ENCODE measurements at places on chromosomes 3 and 15. TPM values are rescaled to one million over a fixed set of nuclear protein-coding genes. Genes with fewer than 3 reads are reported as not detected.

- H3K4me3 ChIP-seq, result peak overlapping the region; percentile 47
- no peaks in the 10 kb centered on the region for H3K36me3 ChIP-seq
- H3K27me3 ChIP-seq, result no peaks in the 10 kb centered on the region
- no peaks in the 10 kb centered on the region for H3K4me1 ChIP-seq
- H3K27ac ChIP-seq, result no peak overlapping the region
- no peak for DNase-seq
Measured at GRCh38 chr3:168952551-168952950, 711.0 kb downstream of the MECOM start.

DNA sequence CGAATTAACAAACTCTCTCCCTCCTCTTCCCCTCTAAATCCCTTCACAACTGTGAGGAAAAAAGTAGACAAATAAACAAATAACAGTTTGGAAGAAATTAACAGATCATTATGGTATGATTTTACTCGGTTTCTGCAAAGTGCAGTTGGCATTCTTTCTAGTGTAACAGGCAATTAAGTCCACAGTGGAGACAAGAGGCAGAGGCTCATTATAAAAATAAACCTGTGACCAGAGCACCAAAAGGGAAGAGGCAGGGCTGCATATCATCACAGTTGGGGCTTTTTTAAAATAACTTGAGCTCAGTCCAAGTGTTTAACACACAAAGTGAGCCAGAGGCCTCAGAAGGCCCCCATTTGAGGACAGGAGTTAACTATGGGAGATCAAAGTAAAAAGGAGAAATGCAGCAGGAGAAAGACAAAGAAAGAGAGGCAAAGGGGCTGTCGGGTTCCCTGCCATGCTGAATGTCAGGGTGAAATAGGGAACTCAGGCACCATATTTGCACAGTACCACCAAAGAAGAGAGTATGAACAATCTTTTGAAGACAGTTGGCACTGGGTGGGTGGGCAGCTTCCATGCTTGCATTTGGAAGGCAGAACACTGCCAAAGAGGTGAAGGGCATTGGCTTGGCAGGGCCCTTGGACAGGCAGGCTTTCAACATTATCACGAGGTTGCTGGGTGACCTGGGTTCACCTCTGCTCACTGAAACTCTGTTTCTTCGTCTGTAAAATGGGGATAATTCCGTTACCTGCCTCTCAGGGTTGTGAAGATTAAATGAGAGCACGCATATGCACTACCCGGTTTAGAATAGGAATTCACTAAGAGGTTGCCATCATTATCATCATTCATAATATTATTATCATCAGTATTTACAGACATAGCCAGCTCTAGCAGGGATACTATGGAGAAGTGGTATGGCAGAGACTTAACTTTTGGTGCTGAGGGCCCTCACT, 134.5 kb downstream of the MEX3B start:
- H3K36me3 ChIP-seq, result no peaks in the 10 kb centered on the region
- no peaks in the 10 kb centered on the region for H3K4me1 ChIP-seq
- no peak overlapping the region for H3K4me3 ChIP-seq
- DNase-seq, result no peak
- no peaks in the 10 kb centered on the region for H3K27me3 ChIP-seq

Gene EOMES
- not detected for total RNA-seq

Gene CRABP1
- total RNA-seq, result not detected

Gene FBXL22
- 0.43 TPM for total RNA-seq

Gene PLA2G4F
- not detected for total RNA-seq

Gene SNURF
- total RNA-seq, result not detected

- H3K4me1 ChIP-seq, result peaks cover 29% of the 10 kb centered on the region
- DNase-seq, result no peak
- no peaks in the 10 kb centered on the region for H3K27me3 ChIP-seq
- peaks cover 4% of the 10 kb centered on the region for H3K36me3 ChIP-seq
- H3K27ac ChIP-seq, result no peak overlapping the region
Measured at GRCh38 chr15:50350621-50351020, 4.4 kb downstream of the GABPB1 start.

DNA sequence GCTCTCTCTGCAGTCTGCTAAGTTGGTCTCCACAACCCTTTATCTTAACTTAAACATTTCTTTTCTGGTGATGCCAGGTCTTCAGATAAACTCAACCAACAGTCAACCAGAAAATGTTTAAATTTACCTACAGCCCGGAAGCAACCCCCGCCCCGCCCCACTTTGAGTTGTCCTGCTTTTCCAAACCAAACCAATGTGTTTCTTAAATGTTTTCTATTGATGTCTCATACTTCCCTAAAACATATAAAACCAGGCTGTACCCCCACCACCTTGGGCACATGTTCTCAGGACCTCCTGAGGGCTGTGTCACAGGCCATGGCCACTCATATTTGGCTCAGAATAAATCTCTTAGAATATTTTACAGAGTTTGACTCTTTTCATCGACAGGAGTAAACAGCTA, 13.2 kb upstream of the GPR160 start:
- no peak for DNase-seq
- H3K27ac ChIP-seq, result no peak overlapping the region
- no peaks in the 10 kb centered on the region for H3K27me3 ChIP-seq
- no peak overlapping the region for H3K4me3 ChIP-seq
- no peaks in the 10 kb centered on the region for H3K36me3 ChIP-seq

- H3K27ac ChIP-seq, result no peak overlapping the region
- H3K4me1 ChIP-seq, result no peaks in the 10 kb centered on the region
- H3K4me3 ChIP-seq, result no peak overlapping the region
- no peaks in the 10 kb centered on the region for H3K36me3 ChIP-seq
Measured at GRCh38 chr15:28904003-28904402, 18.2 kb downstream of the APBA2 start.

DNA sequence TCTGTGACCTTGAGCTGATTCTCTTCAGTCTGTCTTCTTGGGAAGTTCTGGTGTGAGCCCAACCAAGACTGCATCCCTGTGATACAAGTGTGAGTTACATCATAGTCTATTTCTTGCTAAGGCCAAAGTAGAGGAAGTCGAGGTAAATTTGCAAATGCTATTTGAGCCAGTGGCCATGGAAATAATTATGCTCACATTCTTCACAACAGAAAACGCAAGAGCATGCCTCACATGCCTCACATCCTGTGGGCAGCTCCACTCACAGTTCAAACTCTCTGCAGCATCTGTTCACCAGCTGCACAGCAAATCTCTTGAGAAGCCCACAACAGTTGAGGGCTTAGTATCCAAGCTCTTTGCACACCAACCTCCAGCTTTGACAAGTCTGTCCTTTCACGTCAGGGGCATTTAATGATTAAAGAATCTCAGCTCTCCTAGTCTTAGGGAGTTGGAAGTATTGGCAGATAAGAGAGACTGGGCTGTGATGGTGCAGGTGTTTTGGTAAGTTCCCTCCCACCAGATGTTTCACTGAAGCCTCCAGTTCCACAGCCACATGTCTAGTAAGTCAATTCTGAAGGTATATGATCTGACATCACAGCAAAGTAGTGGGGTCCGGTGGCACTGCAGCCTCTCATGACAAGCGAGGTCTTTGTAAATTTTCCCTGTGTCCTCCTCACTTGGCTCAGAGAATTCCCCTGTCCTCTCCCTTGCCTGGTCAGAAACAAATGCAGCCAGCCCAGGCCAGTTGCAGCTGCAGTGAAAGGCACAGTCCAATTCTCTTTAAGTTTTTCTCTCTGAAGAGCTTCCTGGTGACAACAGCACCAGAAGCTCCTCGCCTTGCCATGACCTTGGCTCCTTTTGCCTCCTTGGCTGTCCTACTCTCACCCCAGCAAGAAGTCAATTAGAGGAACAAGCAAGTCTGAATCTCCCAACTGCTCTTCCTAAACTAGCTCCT, 166.1 kb downstream of the SSR3 start:
- H3K4me1 ChIP-seq, result no peaks in the 10 kb centered on the region
- H3K27me3 ChIP-seq, result no peaks in the 10 kb centered on the region

Gene NR2F2
- total RNA-seq, result 126 TPM

Gene ITGA11
- 136 TPM for total RNA-seq

DNA sequence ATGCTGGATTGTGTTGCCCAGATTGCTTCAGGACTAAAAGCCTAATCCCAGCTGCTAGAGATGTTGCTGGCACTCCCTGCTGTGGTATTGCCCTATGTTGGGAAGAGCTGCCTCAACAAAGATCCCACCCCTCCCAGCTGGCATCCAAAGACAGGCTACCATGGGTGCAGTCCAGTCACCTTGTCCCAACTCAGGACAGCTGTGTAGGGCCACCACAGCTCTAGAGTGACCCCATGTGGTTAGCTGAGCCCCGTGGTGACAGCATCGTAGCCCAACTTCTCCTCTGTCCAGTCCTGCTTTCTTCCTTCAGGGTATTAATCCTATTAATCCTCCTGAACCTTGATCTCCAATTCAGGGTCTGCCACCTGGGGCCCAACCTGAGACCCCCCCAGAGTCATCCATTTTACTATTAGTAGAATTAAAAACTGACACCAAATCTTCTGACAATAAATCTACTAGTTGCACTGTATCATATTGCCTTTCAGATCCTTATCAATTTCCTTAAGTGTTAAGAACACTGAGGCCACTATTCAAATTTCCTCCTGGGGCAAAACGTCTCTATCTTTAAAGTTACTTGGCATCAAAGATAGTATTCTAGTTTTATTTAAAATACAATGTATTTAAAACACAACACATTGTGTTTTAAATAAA, 83.5 kb downstream of the AQP9 start:
- no peak for DNase-seq
- no peaks in the 10 kb centered on the region for H3K4me1 ChIP-seq
- H3K27ac ChIP-seq, result no peak overlapping the region

- H3K36me3 ChIP-seq, result no peaks in the 10 kb centered on the region
- H3K27me3 ChIP-seq, result no peaks in the 10 kb centered on the region
- no peak for DNase-seq
- H3K4me1 ChIP-seq, result peaks cover 8% of the 10 kb centered on the region
- H3K4me3 ChIP-seq, result no peak overlapping the region
- no peak overlapping the region for H3K27ac ChIP-seq
Measured at GRCh38 chr3:42095540-42095939, 4.4 kb downstream of the TRAK1 start.

Gene LYZL4
- total RNA-seq, result not detected

GRCh38 chr15:58147171-58147611, 9.0 kb downstream of the AQP9 start:
- H3K36me3 ChIP-seq, result no peaks in the 10 kb centered on the region
- no peak overlapping the region for H3K4me3 ChIP-seq
- no peak overlapping the region for H3K27ac ChIP-seq
- peaks cover 3% of the 10 kb centered on the region for H3K4me1 ChIP-seq
- DNase-seq, result no peak

DNA sequence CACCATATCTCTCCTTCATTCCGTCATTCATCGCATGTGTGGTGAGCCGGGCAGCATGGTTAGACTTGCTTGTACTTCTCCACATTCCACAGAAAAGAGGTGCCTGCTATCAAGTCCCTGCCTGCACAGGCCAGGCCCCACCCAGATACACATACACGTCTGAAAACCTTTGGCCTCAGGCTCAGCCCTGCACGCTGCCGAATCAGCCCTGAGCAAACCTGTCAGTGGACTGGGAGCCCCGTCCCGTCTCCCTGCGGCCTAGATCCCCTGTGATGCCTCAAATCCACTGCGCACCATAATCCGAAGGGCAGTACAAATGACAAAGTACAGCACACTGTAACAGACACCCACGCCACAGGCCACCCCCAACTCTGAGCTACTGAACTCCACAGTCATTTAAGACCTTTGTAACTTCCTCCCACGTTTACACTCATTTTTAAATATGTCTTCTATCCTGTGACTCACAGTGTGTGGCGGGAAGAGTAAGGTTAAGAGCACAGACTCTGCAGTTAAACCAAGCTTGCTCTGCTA, 67.1 kb downstream of the MB21D2 start:
- no peaks in the 10 kb centered on the region for H3K36me3 ChIP-seq
- no peaks in the 10 kb centered on the region for H3K4me1 ChIP-seq
- no peaks in the 10 kb centered on the region for H3K27me3 ChIP-seq
- no peak overlapping the region for H3K27ac ChIP-seq
- DNase-seq, result no peak
- H3K4me3 ChIP-seq, result no peak overlapping the region
